ENCODE measurements at places on chromosomes 6 and 20.

GRCh38 chr6:53236241-53236640, 87.6 kb upstream of the GCM1 start:
- DNase-seq, result no peak

DNA sequence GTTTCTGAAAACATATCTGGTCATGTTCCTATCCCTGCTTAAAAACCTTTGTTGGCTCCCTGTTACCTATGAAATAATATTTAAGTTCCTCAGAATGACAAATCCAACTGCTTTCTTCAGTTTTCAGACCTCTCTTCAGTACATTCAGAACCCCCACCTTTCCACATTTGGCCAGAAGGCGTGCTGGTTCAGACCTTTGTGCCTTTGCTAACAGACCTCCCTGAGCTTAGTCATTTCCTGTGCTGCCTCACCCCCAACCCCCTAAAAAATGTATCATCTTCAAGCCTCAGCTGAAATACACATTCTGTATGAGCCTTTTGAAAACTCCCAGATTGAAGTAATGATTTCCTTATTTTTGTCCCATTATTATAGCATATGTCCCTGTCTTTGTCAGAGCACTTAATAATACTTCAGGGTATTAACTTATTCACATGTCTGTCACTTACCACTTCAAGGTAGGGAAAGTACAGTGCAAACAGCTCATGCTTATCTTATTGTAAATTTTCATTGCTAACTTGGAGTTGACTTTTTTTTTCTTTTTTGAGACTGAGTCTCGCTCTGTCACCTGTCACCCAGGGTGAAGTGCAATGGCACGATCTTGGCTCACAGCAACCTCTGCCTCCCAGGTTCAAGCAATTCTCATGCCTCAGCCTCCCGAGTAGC, 19.7 kb downstream of the FAM217A start:
- DNase-seq, result peak; percentile 93

DNA sequence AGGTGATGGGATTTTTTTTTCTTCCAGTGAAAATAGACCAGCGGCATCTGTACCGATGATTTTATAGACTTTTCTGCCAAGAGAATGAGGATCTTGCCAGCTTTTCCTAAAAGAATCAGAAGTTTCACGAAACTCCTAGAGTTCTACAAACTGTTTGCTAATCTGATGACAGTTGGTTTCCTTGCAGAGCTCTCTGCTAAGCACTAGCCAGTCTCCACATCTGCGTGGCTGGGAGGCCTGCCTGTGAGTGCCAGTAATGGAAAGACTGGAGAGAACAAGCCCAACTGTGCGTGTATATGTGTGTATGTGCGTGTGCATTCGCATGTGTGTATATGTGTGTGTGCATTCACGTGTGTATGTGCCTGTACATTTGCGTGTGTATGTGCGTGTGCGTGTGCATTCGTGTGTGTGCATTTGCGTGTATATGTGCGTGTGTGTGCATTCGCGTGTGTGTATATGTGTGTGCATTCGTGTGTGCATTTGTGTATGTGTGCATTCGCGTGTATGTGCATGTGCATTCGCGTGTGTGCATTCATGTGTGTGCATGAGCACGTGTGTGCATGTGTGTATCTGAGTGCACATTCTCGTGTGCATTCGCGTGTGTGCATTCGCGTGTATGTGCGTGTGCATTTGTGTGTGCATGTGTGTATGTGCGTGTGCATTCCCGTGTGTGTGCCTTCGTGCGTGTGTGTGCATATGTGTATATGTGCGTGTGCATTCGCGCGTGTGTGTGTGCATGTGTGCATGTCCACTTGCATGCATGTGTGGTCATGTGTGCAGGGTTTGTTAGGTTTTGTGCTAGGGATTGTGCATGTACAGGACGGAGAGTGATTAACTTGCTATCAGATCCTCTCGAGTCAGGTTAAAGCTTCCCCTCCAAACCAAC, 379.4 kb downstream of the TAF4 start:
- no peak for DNase-seq

DNA sequence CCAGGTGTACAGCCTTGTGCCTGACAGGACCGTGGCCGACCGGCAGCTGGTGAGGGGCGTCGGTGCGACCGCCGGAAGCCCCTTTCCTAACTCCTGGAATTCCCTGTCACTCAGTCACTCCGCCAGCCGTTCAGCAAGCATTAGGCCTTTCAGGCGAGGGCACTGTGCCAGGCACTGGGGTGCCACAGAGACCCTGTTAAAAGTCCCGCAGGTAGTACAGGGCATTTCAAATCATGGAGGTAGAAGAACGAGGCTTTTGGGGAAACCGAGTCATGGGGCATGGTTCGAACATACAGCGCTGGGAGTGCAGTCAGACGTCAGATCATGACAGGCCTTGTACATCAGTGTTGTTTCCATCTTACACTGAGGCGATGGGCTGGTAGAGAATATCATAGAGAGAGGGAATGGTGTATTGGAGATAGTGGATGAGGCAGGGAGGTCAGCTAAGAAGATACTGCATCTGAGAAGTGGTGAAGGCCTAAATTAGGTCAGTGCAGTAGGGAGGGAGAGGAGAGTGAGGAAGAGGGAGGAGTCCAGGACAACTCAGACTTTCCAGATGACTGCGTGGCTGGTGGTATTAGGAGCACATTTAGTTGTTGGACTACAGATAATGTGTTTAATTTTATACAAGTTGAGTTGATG, 892 bp upstream of the DXO start:
- DNase-seq, result peak; percentile 35

DNA sequence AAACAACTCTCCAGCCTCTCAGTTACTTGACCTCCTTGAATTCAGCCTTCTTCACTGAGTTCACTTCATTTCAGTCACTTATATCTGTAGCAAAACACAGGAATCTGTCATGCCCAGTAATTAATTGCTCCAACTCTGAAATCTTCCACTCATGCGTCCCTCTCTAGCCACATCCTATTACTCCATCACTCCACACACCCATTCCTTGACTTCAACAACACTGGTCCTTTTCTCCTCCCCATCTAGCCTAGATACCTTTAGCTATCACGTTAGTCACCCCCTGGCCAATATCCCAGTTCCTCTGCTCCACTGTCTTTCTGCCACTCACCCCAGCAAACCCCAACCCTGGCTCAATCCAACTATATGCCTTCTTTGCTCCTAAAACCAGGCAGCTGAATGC, 7.7 kb downstream of the ZHX3 start:
- DNase-seq, result no peak

GRCh38 chr6:139763468-139764210, 389.2 kb upstream of the CITED2 start:
- DNase-seq, result no peak

DNA sequence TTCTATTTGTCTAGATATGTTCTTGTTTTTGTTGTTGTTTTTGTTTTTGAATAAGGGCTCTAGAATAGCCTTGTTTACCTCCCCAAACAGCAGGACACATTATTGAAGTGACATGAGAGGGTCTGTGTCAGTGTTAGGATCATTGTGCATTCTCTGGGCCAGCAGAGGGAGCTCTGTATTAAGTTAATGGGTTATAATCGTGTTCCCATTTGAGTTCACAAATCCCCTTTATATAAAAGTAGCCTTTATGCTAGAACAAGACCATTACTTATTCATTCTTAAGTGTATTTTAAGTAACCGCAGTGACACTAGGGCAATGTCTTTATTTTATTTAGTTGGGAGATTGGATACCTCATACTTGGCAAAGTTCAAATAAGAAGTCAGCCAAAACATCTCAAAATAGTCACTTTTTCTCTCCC, 44.8 kb downstream of the STK4 start:
- peak; percentile 80 for DNase-seq

- no peak for DNase-seq
Observed at GRCh38 chr6:12097791-12098190, 85.7 kb downstream of the HIVEP1 start.

DNA sequence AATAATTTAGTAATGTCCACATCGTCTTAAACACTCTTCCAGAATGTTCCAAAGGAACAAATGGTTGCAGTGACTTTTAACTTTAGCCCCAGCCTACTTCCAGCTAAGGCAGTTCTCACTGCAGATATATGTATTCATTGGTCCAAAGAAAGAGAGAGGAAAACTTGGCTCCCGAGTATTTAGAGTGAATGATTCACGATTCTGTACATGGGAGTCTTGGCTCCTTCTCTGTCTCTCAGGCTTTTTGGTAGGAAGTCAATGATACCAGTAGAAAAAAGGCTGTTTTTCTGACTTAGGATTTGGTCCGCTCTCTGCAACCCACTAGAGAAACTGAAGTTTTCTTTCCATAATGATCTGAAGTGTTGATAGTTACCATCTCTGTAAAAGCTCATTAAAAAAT, 38.6 kb downstream of the E2F3 start:
- DNase-seq, result no peak

DNA sequence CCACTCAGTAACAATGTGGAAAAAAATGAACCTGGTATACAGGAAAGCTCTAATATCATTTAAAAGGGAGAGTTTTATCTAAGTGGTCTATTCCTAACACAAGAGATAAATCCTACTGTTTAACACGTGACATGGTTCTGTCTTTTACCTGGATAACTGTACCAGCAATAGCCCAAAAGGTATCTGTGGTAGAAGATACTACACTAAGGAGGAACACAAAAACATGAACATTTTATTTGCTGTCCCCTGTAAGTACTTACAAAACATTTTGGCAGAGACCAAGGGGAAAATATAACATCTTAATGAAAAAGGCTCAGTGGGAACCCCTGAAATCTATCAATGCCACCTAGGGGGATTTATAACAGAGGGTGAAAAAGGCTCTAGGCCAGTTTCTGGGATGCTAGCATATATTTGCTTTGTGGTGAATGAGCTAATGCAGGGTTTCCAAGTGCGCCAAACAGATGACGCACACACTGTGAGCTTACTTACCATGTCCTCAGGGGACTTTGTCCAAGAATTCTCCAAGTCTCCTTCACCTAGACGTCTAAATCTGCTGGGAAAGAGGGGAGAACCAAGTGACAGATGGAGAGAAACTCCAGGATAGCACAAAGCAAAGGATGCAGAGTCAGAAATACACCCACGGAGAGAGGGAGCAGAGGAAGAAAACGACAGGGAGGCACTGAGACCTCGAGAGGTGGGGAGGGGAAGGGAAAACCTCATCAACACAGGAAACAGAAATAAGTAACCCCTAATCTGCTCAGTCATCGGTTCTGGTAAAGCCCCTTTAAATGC, 147.9 kb upstream of the PRND start:
- DNase-seq, result peak; percentile 95

- DNase-seq, result peak; percentile 3
Observed at GRCh38 chr20:63475209-63475608, 2.8 kb upstream of the KCNQ2 start.

- DNase-seq, result no peak
Observed at GRCh38 chr6:88748141-88748540, 215.3 kb downstream of the RNGTT start.

DNA sequence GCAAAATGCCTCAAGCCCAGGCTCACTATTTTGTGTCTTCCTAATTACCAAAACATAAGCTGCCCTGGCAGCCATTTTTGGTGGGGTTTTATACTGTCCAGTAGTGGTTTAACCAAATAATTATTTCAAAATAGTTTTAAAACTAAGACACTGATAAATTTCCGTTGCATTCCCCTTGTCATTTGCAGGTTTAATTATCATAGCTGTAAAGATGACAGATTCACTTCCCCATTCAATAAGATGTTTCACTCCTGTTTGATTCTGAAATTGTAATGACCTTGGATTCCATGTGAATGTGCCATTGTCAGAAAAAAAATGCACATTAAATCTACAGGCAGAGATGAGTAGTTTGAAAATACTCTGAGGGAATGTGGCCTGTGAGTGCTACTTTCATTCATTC, 172.0 kb downstream of the COL9A1 start:
- DNase-seq, result no peak

DNA sequence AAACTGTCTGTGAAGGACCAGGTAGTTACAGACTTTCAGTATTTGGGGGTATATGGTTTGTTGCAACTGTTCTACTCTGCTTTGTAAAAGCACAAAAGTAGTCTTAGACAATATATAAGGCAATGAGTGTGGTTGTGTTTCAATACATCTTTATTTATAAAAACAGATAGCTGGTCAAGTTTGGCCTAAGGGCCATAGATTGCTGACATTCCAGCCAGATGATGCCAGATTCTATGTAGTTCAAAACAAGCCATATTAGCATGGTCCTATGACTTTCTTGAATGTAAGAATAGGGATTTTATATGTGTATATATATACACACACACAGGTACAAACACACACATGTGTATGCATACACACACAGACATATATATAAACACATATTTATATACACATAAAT, 201.8 kb downstream of the GRIK2 start:
- DNase-seq, result peak; percentile 18

DNA sequence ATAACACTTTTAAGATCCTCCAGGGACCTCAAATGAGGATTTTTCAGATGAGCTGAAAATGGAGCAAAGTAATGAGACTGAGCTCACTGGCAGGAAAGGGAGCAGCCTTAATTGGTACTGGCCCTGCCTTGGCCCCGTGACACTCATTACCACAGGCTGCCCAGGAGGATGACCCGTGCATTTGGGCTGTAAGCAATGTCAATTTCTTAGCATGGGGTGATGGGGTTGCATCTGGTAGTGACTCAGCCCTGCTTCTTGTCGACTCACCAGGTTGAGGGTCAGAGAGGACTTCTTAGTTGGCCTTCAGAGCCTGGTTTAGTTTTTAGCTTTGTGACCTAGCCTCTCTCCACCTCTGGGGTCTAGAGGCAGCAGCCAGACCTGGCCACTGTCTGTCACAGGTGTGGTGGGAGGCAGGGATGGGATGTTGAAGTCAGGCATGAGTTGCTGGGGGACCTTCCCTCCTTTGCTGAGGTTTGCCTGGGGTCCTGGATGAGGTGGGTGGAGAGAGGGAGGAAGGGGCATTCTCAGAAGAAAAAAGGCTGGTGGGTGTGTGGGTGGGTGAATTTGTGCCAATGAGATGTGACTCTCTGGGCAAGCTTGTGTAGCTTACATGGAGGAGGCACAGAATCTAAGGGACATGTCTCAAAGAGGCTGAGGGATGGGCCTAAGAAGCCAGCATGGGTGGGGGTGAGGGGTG, 25.9 kb upstream of the EPB41L1 start:
- peak; percentile 37 for DNase-seq

- no peak for DNase-seq
Observed at GRCh38 chr20:51542033-51542570, 417 bp downstream of the NFATC2 start.

- no peak for DNase-seq
Observed at GRCh38 chr20:62978561-62978943, 26.0 kb downstream of the SLC17A9 start.

- DNase-seq, result no peak
Observed at GRCh38 chr6:131419702-131420101, 153.3 kb upstream of the ARG1 start.

- DNase-seq, result no peak
Observed at GRCh38 chr20:19812696-19813095, 54.6 kb downstream of the RIN2 start.

DNA sequence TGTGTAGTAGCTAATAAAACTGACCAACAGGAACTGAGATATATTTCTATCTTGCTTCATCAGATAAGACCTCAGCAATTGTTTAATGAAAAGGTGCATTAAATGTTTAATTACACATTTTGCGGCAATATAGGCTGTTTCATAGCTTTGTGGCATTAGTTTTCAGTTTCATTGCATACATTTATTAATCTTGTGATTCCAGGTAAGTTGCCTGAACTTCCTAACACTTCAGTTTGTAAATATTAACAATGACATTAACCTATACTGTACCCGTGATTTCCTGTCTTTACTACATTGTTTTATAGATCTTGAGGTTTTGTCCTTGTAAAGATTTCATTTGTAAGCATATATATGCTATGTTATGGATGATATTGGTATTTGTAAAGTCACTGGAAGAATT, 66.5 kb downstream of the PKIB start:
- no peak for DNase-seq

GRCh38 chr20:5865604-5866003, 84.7 kb downstream of the TRMT6 start:
- DNase-seq, result no peak
